ENCODE measurements at places on chromosomes 3 and 15.

DNA sequence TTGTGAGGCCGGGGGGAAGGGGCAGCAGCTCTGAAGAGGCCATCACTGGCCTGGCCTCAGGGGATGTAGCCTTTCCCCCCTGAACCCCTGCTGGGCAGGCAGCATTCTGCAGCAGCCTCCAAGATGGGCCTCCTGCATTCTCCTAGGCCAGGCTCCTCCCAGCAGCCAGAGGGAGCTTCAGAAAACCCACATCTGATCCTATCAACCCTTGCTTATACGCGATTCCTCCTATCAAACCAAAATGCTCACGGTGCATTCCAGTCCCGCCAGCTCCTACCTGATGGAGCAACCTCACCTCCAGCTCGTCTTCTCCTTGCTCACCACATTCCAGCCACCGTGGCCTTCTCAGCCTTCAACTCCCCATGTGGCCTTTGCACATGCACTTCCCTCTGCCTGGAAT is 85.7 kb downstream of the MEGF11 start:
- DNase-seq, result no peak

GRCh38 chr3:127484601-127485388 is 105.7 kb downstream of the TPRA1 start:
- DNase-seq, result no peak

- no peak for DNase-seq
Observed at GRCh38 chr15:89136818-89137772, 48.8 kb downstream of the ABHD2 start.

DNA sequence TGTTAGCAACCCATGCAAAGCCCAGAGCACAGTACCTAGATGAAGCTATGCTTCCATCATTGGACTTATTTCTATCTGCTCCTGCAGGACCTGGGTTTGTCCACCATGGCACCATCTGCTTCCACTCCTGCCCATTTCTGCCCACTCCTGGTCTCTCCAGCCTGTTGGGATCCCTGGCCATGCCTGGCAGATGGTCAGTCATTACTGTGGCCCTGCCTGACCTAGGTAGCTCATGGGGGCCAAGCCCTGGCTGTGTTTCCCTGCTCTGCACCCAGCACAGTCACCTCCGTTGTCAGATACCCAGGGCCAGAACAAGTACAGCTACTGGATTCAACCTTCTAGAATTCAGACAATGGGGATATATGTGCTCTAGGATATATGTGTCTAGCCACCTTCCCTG is 185.8 kb upstream of the TLE3 start:
- DNase-seq, result no peak

DNA sequence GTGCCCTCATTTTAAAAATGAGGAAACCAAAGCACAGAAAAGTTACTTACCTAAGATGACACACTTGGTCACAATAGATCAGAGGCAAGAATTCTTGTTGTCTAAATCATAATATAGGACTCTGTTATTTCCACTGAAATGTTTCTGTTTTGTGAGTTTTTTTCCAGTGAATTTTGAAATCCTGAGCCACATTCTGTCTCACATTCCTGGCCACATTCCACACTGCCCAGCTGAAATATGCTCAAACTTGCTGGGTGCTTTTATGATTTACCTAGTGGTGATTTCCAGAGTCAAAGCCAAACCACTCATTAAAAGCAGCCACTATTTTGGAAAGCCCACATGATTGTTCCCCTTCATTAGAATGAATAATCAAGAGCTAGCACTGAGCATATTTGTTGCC is 82.3 kb upstream of the NPHP3 start:
- peak; percentile 7 for DNase-seq

GRCh38 chr3:169894110-169894509 is 17.3 kb upstream of the SAMD7 start:
- no peak for DNase-seq

- DNase-seq, result no peak
Observed at GRCh38 chr3:71258526-71258925, 325.0 kb downstream of the FOXP1 start.

DNA sequence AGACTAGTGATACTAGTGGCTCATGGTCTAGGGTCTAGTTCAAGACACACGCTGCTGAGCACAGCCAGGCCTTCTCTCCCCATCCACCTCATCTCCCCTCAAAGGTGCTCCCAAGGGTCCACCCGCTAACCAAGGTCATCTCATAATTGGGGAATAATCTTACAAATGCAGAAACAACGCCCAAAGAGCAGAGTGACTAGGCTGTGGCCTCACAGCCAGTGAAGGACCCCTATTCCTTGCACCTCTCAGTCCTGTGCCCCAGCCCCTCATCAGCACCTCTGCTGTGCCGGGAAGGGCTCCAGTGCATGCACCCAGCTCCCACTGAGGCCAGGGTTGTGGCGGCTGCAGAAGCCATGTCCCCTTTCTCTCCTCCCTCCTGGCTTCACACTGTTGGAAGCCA is 286.9 kb downstream of the UACA start:
- no peak for DNase-seq

DNA sequence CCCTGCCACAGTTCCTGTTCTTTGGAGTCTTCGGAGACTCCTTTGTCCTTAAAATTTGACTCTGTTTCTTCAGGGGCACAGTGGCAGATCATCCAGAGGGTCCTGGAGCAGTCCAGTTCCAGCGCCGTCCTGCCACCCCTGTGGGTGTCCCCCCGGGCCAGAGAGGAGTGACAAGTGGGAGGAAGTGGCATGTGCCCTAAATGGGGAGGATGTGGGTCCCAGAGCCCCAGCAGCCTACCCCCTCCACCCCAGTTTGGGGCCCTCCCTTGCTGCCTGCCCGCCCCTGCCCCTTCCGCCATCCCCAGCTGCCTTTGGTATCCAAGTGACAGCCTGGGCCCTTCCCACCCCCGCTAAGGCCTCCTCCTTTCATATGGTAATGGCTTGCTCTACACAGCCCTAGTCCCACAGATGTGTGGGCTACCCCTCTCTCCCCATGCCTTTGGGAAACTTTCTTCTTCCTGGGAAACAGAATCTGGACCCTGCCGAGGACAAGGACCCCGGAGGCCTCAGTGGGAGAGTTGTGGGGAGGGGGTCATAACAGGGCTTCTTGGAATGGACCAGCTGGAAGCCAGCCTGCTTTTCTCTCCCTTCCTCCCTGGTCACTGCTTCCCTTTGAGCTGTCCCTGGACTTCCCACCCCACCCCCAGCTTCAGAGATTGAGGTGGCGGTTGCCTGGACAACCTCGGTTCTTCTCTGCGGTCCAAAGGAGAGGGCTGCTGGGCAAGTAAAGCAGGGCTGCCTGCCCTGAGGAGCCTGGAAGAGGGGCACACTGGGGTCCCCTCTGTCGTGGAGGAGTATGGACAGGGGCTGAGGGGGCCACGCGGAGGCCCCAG is 43.2 kb downstream of the KLHL25 start:
- DNase-seq, result no peak

- DNase-seq, result no peak
Observed at GRCh38 chr3:20326541-20326940, 140.5 kb upstream of the SGO1 start.

DNA sequence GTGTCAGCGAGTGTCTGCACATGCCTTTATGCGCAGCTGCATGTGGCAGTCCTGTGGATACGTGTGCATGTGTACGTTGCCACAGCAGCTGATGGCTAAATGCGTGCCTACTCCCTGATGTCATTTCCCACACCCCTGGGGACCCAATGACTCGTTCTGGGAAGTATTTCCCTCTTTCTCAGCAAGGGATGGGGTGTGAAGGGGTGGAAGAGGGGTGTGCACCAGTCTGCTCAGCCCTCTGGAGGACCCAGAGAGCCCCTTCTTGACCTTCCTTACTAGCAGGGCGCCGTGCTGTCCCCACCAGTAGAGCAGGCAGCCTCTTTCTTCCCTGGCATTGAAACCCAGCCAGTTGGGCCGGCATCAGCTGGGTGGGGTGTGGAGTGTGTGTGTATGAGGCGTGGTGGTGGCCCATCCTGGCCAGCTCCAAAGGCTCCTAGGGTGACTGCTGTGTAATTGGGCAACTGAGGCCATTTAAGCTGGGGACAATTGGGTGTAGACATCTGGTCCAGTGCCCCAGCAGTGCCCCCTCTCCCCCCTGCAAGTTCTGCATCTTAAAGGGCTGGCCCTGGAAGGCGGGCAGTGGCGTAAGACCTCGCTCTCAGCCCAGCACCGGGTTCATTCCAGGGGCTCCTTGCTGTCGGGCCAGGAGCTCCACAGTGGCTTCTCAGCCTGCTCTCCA is 19.2 kb downstream of the SNX33 start:
- peak; percentile 95 for DNase-seq

DNA sequence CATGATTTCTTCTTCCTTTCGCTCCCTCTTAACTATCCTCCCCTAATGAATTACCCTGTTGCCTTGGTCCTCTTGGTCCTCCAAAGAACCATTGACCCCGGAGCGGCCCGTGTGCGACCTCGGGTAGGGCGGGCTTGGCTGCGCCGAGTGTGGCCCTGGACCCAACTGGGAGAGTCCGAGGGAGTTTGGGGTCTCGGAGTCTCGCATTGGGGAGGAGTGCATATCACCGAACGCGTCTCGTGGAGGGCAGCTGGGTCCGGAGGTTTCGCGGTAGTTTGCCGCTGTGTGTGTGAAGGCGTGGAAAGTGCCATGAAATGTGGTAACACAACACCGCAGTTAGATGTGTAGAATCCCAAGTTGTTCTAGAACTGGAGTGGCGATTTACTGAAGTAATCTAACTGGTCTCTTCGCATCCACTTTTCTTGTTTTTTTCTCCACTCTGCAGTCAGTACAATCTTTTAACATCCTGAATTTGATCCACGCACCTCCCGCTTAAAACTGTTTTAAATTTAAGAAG is 363 bp downstream of the GTF2E1 start:
- no peak for DNase-seq

DNA sequence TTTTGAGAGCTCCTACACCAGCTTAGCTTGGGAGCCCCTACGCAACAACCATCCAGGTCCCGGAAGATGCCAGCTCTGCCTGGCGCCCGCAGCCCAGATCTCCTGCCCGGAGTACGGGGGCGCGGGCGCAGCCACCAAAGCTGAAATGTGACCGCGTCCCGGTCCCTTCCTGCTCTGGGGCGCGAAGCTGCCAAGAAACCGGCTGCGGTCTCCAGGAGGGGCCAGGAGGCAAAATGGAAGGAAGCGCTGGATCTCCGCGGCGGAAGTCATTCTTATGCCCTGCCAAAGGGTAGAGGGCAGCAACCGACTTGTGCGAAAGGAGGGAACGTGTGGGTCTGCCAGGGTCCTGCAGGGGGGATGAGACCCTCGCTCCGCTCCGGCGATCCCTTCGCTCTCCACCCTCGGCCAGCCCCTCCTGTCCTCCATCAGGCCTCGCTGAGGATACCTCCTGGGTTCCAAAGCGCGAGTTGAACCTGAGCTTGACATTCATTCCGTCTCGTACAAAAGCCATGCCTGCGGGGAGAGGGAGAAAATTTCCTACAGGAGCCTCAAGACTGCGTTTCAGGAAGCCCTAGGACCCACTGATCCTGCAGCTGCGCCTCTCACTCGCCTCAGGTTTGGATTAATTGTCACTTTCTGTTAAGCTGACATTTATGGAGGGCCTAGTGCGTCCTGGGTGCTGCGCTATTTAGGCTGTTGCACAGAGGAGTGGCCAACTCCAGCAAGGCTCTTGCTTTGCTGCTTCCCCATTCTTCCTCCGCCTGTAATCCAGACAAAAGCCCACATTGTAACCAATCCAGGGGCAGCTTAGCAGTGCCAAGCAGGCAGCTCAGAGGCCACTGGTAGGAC is 98.3 kb upstream of the VGLL3 start:
- no peak for DNase-seq

DNA sequence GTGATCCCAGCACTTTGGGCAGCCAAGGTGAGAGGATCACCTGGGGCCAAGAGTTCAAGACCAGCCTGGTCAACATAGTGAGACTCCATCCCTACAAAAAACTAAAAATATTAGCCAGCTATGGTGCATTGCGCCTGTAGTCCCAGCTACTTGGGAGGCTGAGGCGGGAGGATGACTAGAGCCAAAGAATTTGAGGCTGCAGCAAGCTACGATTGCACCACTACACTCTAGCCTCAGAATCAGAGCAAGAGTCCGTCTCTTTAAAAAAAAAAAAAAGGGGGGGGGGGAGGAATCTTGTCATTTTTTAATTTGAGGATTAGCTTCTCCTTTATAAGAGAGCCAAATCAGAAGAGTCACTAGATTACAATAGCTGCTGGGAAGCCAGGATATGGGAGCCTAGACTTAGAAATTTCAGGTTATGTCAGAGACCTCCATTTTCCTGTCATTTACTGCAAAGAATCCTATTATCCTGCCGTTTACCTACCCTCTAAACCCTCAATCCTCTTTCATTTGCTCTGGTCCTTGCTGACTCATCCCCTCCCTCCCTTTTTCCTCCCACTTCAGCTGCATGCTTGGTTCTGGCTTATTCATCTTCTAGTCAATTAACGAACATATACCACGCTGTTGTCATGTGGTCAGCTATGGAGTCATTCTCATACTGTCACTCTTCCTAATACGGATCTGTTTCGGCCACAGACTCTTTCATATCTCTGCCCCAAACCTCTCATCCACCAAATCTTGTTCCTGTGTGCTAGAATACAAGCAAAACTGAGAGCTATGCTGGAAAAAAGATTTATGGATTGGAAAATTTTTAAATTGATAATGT is 83.8 kb upstream of the PPIB start:
- DNase-seq, result peak; percentile 70

- no peak for DNase-seq
Observed at GRCh38 chr3:41208507-41209220, 9.4 kb downstream of the CTNNB1 start.

DNA sequence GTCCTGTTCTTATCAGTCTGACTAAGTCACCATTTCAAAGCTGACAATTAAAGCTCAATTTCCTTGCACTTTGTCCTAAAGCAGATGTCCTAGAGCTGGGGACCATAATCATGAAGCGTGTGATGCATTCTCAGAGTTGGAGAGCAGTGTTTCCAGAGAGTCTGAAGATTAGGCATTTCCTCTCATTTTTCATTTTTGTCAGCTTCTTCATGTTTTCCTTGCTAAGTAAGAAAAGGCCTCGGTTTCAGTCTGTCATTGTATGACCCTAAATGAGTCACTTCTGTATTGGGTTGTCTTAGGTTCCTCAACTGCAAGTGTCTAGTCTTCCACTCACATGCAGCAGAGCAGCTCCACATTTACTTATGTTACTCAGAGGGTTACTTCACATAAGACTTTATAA is 257.2 kb upstream of the TPRG1 start:
- DNase-seq, result no peak

DNA sequence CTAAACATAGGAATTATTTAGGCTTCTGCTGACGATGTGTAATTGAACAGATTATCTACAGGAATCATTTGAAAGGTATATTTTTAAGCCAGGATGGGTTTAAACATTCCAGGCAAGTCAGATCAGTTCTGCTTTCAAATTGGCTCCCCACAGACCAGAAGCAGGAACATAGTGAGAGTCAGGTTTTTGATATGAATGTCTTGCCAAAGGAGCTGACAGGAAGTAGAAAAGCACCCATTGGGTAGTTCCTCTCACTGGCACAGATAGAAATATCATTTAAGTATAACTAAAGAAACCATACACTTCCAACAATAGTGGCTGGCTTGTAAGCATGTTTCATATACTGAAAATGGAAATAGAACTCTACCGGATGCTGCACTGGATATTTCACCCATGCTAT is 95.2 kb downstream of the CLDN1 start:
- DNase-seq, result no peak
